ENCODE measurements at places on chromosomes 1 and 21. TPM values are rescaled to one million over a fixed set of nuclear protein-coding genes. Genes with fewer than 3 reads are reported as not detected.

Gene COQ8A
- 16.0 TPM for total RNA-seq

DNA sequence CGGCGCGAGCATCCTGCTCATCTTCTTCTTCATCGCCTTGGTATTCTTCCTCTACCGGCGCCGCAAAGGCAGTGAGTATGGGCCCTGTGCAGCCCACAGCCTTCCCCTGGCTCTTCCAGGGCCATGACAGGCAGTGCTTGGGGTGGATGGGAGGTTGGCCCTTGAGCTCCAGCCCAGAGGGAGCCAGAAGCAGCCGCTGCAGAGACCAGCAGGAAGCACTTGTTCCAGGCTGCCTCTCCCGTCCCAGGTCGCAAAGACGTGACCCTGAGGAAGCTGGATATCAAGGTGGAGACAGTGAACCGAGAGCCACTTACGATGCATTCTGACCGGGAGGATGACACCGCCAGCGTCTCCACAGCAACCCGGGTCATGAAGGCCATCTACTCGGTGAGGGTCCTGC, 87.3 kb upstream of the CD1D start:
- H3K27ac ChIP-seq: no peak overlapping the region
- H3K4me3 ChIP-seq: no peak overlapping the region
- no peak for DNase-seq
- H3K27me3 ChIP-seq: no peaks in the 10 kb centered on the region

Gene MATN1
- 0.39 TPM for total RNA-seq

- H3K4me3 ChIP-seq: no peak overlapping the region
- H3K27ac ChIP-seq: no peak overlapping the region
- no peak for DNase-seq
Measured at GRCh38 chr21:33388188-33388587, 15.0 kb upstream of the IFNGR2 start.

Gene TEX38
- total RNA-seq: not detected

DNA sequence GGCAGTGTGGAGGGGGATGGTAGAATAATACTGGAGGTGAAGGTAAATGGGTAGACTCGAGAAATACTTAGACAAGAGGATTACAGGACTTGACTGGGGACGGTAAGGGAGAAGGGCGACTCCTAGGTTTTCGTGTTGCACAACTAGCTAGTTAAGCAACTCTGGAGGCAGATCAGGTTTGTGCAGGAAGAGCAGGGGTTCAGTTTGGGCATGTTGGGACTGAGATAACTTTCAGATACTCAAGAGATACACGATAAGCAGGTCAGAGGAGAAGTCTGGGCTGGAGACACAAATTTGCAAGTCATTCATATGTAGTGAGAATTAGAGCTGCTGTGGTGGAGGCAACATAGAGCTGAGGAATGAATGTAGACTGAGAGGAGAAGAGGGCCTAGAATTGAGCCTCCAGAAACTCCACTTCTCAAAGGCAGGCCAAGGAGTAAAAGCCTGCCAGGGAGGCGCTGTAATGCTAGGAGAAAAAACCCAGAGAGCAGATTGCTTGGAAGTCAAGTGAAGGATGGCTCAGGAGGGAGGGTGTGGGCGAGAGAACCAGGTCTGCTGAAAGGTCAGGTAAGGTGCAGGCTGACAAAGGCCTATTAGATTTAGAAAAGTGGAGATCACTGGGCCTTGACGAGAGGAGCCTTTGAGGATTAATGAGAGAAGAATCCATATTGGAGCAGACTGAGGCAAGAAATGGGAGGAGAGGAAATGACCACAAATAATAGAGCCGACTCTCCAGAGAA, 20.8 kb downstream of the MAB21L3 start:
- H3K27me3 ChIP-seq: peaks cover 48% of the 10 kb centered on the region
- H3K36me3 ChIP-seq: peaks cover 1% of the 10 kb centered on the region
- no peaks in the 10 kb centered on the region for H3K4me1 ChIP-seq
- peak; percentile 23 for DNase-seq
- H3K4me3 ChIP-seq: no peak overlapping the region
- H3K27ac ChIP-seq: no peak overlapping the region

- H3K4me1 ChIP-seq: peaks cover 19% of the 10 kb centered on the region
- DNase-seq: no peak
- H3K27me3 ChIP-seq: no peaks in the 10 kb centered on the region
- no peak overlapping the region for H3K4me3 ChIP-seq
- H3K27ac ChIP-seq: no peak overlapping the region
Measured at GRCh38 chr1:89545264-89546038, 20.8 kb downstream of the LRRC8B start.

Gene GSTM1
- 6.4 TPM for total RNA-seq

- no peaks in the 10 kb centered on the region for H3K4me1 ChIP-seq
- no peak overlapping the region for H3K4me3 ChIP-seq
- H3K36me3 ChIP-seq: no peaks in the 10 kb centered on the region
- no peaks in the 10 kb centered on the region for H3K27me3 ChIP-seq
Measured at GRCh38 chr1:46819335-46819734, 20.5 kb downstream of the CYP4B1 start.

Gene CATSPERE
- 1.2 TPM for total RNA-seq

- no peaks in the 10 kb centered on the region for H3K27me3 ChIP-seq
- no peaks in the 10 kb centered on the region for H3K36me3 ChIP-seq
- peak overlapping the region; percentile 72 for H3K4me3 ChIP-seq
Measured at GRCh38 chr1:147504801-147505311, 36.4 kb upstream of the BCL9 start.

Gene RNU1-1
- total RNA-seq: 2,650 TPM

- no peak overlapping the region for H3K4me3 ChIP-seq
- H3K36me3 ChIP-seq: no peaks in the 10 kb centered on the region
- peaks cover 3% of the 10 kb centered on the region for H3K4me1 ChIP-seq
- H3K27ac ChIP-seq: no peak overlapping the region
Measured at GRCh38 chr1:6007318-6008083, 15.3 kb upstream of the NPHP4 start.

- no peak overlapping the region for H3K27ac ChIP-seq
- no peaks in the 10 kb centered on the region for H3K4me1 ChIP-seq
- H3K36me3 ChIP-seq: no peaks in the 10 kb centered on the region
- peaks cover 17% of the 10 kb centered on the region for H3K27me3 ChIP-seq
- H3K4me3 ChIP-seq: no peak overlapping the region
Measured at GRCh38 chr1:90074970-90075391, 80.1 kb downstream of the ZNF326 start.

DNA sequence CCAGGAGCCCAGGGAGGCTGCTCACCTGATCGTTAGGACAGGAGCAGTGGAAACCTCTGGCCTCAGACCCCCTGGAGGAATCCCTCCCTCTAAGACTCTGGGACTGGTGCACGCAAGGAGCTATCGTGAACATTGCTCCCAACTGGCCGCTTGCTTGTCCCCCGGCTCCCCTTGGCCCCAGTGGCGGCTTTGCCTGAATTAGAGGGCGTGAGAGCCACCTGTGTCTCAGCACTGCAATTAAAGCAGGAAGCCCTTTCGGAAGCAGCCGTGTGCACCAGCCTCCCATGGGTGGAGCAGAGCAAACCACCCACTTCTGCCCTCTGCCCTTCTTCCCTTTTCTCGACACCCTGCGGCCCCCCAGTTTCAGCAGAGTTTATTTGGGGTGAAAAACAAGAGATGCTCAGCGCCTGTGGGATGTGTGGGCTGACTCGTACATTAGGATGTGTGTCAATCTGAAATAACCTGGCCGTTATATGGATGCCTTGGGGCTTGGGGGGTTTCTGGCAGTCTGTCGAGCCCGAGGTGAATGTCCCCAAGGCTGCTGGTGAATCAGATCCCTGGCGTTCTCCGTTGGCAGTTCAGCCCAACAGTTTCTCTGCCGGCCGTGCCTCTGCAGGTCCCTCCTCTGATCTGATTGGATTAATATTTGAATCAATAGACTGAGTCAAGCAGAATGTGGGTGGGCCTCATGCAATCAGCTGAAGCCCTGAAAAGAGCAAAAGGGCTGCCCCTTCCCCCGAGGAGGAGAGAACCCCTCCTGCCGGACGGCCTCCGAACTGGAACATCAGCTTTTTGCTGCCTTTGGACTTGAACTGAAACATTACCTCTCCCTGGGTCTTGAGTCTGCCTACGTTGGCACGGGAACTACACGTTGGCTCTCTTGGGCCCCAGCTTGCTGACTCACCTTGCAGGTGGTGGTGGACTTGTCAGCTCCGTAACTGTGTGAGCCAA, 7.3 kb upstream of the UMODL1 start:
- peaks cover 2% of the 10 kb centered on the region for H3K27me3 ChIP-seq
- H3K36me3 ChIP-seq: no peaks in the 10 kb centered on the region
- no peak overlapping the region for H3K4me3 ChIP-seq
- H3K27ac ChIP-seq: no peak overlapping the region

DNA sequence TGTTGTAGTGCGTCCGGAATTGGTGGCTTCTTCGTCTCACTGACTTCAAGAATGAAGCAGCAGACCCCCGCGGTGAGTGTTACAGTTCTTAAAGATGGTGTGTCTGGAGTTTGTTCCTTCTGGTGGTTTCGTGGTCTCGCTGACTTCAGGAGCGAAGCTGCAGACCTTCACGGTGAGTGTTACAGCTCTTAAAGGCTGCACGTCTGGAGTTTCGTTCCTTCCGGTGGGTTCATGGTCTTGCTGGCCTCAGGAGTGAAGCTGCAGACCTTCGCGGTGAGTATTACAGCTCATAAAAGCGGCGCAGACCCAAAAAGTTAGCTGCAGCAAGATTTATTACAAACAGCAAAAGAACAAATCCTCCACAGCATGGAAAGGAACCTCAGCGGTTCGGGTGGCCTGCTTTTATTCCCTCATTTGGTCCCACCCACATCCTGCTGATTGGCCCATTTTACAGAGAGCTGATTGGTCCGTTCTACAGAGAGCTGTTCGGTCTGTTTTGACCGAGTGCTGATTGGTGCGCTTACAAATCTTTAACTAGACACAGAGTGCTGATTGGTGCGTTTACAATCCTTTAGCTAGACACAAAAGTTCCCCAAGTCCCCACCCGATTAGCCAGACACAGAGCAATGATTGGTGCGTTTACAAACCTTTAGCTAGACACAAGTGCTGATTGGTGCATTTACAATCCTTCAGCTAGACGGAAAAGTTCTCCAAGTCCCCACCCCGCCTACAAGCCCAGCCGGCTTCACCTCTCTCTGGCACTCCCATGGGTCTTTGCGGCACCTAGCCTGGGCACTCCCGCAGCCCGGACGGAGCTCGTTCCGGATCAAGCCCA, 49.6 kb upstream of the KRTAP19-8 start:
- DNase-seq: peak; percentile 46
- H3K27ac ChIP-seq: no peak overlapping the region
- no peak overlapping the region for H3K4me3 ChIP-seq
- peaks cover 23% of the 10 kb centered on the region for H3K27me3 ChIP-seq

Gene AGT
- total RNA-seq: 30.1 TPM

Gene COL6A1
- total RNA-seq: 1,582 TPM

DNA sequence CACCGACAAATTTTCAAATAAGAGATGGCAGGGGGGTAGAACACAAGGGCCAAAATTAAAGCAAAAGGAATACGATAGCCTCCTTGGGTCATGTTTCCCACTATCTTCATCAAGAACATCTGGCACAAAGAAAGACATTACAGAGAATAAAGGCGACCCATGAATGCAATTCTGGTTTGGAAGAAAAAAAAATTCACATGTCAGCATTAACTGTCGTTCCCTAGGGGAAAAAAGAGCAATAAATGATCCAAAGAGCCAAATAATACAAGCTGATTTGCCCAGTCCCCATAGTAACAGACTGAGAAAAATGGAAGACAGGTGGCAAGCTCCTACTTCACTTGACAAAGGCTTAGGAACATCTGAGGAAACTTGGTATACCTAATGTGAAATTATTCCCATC, 4.5 kb downstream of the STIL start:
- no peak for DNase-seq
- H3K4me3 ChIP-seq: no peak overlapping the region
- H3K27ac ChIP-seq: no peak overlapping the region
- peaks cover 1% of the 10 kb centered on the region for H3K36me3 ChIP-seq
- peaks cover 20% of the 10 kb centered on the region for H3K4me1 ChIP-seq

Gene TMCC2
- 3.4 TPM for total RNA-seq

- H3K4me1 ChIP-seq: no peaks in the 10 kb centered on the region
- no peak overlapping the region for H3K27ac ChIP-seq
- DNase-seq: peak; percentile 46
- H3K27me3 ChIP-seq: no peaks in the 10 kb centered on the region
Measured at GRCh38 chr1:18527921-18528320, 47.2 kb downstream of the KLHDC7A start.

DNA sequence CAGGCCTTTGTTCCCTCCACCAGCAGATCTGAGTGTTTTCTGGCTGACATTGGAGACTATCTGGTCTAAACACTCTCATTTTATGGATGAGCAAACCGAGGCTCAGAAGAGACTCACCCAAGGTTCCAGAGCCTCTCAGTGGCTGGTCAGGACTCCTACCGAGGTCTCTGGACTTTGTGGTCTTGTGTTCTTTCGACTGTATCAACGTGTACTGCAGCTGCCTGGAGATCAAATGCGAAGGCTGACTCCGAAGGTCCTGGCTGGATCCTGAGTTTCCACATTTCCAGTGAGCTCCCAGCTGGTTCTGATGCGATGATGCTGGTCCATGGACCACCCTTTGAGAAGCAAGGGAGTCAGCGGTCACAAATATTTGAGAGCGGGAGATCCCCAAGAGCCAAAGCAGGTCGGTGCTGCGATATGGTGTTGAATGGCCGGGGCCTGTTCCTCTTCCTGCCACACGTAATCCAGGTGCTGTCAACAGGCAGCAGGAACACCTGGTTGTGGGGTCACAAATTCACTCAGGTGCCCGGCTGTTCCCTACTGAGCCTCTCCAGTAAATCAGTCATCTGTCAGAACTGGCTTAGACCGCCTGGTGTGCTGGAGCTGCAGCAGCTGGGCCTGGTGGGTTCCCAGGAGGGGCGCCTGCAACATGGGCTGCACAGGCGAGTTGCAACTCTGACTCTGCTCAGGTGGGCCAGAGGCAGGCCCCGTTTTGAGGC, 94.8 kb upstream of the USP24 start:
- DNase-seq: no peak
- no peak overlapping the region for H3K4me3 ChIP-seq
- peaks cover 21% of the 10 kb centered on the region for H3K4me1 ChIP-seq
- no peak overlapping the region for H3K27ac ChIP-seq
- peaks cover 5% of the 10 kb centered on the region for H3K27me3 ChIP-seq

- H3K27me3 ChIP-seq: no peaks in the 10 kb centered on the region
- peaks cover 22% of the 10 kb centered on the region for H3K36me3 ChIP-seq
- H3K4me3 ChIP-seq: no peak overlapping the region
- H3K27ac ChIP-seq: no peak overlapping the region
- no peak for DNase-seq
- H3K4me1 ChIP-seq: no peaks in the 10 kb centered on the region
Measured at GRCh38 chr1:78665809-78666208, 16.2 kb downstream of the IFI44 start.

DNA sequence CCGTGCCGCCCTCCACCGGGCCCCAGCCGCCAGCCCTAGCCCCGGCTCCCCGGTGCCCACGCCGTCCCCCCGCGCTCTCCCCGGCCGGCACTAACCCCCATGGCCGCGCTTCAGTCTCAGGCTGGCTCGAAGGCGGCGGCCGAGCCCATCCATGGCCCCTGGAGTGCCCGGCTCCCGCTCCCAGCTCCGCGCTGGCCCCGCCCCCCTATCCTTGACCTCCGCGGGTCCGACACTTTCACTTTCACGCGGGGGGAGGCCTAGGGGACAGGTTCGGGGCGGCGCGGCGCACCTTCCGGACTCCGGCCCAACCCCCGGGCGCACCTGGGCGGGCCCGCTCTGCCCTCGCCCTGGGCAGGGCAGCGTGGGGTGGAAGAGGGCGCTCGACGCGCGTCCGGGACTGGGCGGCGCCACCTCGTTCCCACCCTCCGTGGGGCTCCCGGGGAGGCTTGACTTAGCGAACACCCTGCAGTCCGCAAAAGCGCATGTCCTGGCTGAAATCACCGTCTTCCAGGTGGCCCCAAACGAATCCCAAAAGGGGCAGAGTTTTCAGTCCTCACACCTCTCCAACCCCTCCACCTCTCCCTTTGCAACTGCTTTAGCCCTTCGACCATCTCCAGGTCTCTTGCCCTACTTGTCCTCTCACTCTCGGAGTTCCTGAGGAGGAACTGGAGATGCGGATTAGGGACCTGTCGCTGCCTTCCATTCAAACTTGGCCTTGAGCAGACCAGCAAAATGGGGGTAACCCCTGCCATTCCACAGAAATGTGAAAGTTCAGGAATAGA, 3.9 kb upstream of the DENND2D start:
- peak overlapping the region; percentile 60 for H3K4me3 ChIP-seq
- peaks cover 34% of the 10 kb centered on the region for H3K27me3 ChIP-seq
- peaks cover 3% of the 10 kb centered on the region for H3K4me1 ChIP-seq

Gene IVL
- total RNA-seq: not detected

Data from osteocyte (in vitro differentiated cells).